ENCODE measurements at places on chromosomes 5 and 9. TPM values are rescaled to one million over a fixed set of nuclear protein-coding genes. Genes with fewer than 3 reads are reported as not detected.

DNA sequence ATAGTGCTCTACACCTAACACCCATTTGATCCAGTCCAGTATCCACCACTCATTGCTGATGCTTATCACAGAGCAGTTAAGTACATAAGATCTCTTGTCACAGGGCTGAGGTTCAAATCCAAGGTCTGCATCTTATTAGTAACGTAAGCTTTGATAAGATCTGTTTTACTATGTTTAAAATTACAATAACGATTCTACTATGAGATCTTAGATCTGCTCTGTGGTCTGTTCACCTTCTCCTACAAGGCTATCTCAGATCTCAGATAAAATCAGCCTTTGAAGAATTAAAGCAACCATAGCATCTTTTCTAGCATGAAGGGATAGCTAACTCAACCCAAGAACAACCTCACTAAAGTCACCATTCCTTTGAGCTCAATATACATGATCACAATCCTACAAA, 431.0 kb upstream of the RORB start:
- no peak for DNase-seq

GRCh38 chr5:218457-219291, 554 bp downstream of the SDHA start:
- peak; percentile 52 for DNase-seq

- no peak for DNase-seq
These were observed 146.1 kb downstream of the CAAP1 start for GRCh38 chr9:26746357-26747072.

DNA sequence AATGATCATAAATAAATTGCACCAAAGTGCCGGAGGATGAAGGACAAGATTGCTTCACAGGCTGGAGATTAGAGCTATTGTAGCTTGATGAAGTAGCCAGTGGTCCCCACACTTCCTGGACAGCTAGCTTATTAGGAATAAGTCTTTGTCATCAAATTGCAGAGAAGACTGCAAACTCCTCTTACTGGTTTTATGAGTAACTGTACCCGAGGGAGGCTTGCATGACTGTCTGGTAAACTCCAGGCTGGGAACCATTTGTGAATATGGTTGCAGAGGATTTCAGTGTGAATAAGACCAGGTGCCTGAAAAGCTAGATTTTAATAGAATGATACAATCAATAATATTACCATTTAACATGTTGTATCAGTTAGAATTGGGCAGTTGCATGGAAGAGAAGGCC, 36.5 kb upstream of the SEMA5A start:
- DNase-seq = no peak

DNA sequence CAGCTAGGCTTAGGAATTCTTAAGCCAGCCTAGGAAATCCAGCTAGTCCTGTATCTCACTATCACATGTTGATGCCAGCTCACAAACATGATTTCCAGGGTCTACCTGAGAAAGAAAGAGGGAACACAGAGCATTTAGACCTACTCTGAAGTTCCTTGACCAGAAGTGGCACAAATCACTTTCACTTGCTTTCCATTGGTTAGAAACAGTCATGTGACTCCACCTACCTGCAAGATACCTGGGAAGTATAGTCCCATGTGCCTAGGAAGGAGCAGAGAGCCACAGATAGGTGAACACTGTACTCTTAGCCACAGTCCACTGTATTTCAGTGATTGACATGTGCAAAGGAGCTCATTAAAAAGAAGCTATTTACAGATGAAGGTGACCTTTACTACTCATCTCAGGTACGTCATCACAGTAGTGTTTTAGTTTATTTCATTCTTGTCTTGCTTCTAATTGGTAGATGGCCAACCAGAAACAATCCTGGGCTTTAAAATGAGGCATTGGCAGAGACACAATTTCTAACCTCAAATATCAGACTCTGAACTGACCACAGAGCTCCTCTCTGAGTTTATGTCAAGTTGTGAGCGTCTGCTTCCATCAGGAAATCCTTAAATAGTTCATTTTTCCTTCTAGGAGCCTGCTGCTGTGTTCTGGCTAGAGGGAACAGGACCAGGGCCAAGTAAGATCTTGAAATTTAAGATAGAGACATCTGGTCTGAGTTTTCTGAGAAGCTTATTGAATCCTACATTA, 340.7 kb downstream of the TLE4 start:
- no peak for DNase-seq

GRCh38 chr9:108241384-108242073, 614.3 kb downstream of the ACTL7B start:
- DNase-seq = no peak

DNA sequence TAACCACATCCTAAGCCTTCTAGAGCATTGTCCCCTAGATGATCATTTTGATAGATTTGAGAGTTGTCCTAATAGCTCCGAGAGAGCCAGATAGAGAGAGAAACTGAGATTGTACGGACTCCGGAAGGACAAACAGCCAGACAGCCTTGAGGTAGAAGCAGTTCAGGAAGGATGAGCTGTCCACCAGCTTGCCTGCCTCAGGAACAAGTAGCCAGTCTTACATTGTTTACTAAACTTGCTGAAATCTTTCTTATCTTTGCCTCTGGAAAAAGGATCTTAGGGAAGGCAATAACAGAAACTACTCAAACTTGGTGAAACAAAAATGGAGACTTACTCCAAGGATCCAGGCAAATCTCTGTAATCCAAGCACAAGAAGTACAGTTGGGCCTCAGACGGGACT, 39.0 kb upstream of the SAP30L start:
- no peak for DNase-seq

- DNase-seq = no peak
These were observed 77.0 kb upstream of the DPYSL3 start for GRCh38 chr5:147586832-147587231.

GRCh38 chr9:136225366-136225747, 20.3 kb downstream of the QSOX2 start:
- DNase-seq = no peak

GRCh38 chr9:28051559-28052503, 478.6 kb upstream of the C9orf72 start:
- no peak for DNase-seq

DNA sequence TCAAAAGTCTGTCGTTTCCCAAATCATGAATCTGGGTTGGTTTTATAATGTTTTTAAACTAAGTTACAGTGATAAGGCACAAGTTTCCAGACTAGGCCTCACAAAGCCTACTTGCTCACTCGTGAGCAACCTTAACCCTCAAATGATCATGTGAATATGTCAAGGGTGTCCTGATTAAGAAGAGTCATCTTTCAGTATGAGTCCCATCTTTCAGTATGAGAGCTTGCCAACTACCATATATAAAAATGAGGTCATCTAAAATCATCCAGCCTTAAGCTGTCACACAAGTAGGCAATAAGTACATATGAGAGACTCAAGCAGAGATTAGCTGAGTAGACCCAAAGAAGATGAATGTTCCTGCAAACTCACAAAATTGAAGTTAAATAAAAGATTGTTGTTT, 668.4 kb upstream of the FAM174A start:
- no peak for DNase-seq

DNA sequence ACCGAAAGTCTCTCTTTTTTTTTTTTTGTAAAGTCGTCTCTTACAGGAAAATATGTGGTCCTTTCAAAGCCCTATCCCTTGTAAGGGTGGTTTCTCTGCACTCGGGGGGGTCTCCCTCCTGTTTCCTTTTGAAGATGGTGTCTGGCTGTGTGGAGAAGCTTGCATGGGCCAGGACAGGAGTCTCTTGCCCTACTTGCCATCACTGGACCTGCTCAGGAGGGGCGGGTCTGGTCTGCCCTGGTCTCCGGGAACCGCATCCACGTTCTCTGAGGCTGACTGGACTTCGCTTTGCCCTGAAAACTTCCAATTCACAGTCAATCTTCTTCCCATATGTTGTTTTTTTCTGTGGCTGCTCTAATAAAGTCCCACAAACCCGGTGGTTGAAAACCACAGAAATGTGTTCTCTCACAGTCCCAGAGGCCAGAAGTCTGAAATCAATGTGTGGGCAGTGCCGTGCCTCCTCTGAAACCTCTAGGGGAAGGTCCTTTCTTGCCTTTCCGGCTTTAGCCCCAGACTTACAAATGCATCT, 92.9 kb upstream of the IER5L start:
- no peak for DNase-seq

DNA sequence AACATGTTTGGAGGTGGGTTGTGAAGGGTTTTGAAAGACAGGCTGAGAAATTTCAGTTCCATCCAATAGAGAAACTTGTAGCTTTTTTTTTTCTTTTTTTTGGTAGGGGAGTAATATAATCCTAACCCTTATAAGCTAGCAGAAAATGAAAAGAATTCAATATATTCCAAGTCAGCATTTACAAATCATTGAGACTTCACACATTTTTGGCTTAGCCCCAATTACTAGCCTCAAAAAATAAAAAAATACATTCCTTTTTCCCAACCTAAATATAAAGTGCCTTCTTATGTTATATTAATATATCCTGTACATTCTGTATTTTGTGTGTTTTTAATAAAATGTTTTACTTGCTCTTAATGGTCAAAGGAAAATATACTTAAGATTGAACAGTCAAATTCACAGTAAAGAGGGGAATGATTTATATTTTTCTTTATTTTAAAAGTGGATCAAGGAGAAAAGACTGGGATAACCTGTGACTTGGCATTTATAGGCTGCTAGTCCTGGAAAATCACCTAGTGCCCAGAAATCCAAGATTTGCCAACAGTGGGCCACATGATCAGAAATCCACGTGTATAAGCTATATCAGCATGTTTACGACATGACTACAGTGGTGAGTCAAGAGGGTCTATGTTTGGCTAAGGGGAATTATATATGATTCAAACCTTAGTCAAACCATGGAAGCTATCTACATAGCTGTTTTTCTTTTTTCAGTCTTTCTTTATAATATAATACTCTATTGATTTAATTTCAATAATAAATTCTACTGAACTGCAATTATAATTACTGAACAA, 14.5 kb downstream of the HACD4 start:
- DNase-seq = no peak

- peak; percentile 63 for DNase-seq
These were observed 207.0 kb upstream of the MAP3K1 start for GRCh38 chr5:56608217-56608925.

GRCh38 chr5:137142764-137143605, 356.1 kb downstream of the SPOCK1 start:
- DNase-seq = peak; percentile 79

GRCh38 chr5:133404724-133405123, 207.6 kb downstream of the FSTL4 start:
- DNase-seq = no peak

The KCNV2 gene
- total RNA-seq = not detected

Measured in thyroid gland (tissue), 4 donors.